NCI-H510A treated with DMSO at 0.1 percent for 48 hours (cell line): ENCODE measurements at places on chromosomes 1 and 21.

DNA sequence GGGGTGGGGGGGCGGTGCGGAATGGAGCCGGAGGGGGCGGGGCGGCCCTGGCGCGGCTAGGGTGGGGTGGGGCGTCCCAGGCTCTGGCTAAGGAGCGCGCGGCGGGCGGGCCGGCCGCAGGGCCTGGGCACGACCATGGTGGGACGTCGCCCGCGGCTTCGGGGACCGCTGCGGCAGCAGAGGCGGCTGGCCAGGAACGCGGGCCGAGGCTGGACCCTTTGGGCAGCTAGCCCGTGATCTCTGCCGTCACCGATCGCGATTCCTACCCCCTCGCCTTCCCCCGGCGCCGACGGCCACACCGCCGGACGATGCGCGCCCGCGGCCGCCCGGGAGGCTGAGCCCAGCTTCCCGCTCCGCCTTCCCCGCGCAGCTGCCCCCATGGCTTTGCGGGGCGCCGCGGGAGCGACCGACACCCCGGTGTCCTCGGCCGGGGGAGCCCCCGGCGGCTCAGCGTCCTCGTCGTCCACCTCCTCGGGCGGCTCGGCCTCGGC, at the start of gene MAP3K21:
Gene MAP3K21 (plus strand): TSS at position 74 of the 491 bp plus-strand sequence. CDS start 305 bp downstream, at position 379.
- peak; percentile 83 for DNase-seq

GRCh38 chr1:9239622-9240401, 5.2 kb downstream of the H6PD start:
- DNase-seq = no peak

- no peak for DNase-seq
Observed at GRCh38 chr1:78292361-78292760, 198.4 kb upstream of the PTGFR start.

DNA sequence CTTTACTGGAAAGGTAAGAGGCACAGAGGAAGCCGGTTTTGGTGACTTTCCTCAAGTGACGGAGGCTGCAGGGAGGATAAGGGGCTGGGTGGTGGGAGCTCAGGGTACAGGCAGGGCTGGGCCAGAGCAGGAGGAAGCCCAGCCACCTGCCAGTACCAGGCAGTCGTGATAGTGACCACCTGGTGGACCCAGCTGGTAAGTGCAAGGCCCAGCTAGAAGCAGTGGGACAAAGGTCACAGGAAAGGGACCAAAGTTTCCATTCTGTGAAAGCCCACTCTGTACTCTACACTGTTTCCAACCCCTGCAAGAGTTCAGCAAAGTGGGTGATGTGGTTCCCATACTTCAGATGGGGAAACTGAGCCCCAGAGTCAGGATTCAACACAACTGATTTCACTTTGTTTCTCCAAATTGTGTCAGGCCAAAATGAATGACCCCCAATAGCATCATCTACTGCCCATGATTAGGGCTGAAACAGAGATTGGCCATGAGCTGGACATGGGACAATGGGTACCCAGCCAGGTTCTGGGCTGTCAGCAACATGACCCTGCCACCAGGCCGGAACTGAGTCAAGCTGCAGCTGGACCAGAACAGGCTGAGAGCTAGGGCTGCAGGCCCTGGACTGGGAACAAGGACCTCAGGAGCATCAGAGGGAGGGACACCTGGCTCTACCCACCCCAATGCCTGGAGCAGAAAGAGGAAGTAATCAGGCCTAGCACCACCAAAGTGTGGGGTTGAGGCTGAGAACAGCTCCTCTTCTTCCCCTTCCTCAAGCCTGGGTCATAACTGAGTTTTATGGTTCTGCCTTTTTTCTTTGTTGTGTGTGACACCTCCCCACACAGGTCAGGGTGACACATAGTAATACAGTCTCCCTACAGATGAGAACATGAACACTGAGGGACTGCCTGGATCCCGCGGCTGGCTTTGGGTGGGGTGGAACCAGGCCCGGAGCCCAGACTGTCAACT, 50.2 kb downstream of the KCNN3 start:
- DNase-seq = no peak

- DNase-seq = no peak
Observed at GRCh38 chr1:60419023-60419422, 345.5 kb upstream of the C1orf87 start.

- no peak for DNase-seq
Observed at GRCh38 chr1:59564192-59564891, 250.4 kb upstream of the HOOK1 start.

DNA sequence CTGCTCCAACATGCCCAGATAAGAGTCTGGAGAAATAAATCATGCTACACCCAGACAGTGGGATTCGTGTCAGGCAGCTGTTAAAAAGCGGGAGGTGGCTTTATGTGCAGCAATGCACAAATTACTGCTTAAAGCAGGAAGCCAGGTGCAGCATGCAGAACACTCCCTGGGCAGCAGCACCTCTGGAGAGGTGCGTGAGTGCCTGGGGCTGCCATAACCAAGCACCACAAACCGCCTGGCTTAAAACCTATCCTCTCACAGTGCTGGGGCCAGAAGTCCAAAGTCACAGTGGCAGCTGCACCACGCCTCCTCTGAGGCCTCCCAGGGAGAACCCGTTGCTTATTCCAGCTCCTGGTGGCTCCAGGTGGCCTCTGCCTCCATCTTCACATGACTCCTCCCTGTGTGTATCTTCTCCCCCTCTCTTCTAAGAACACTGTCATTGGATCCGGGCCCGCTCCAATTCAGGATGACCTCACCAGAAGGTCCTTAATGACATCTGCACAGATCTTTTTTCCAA, 115.6 kb downstream of the SIK1 start:
- peak; percentile 97 for DNase-seq
